ENCODE measurements at places on chromosomes 1 and 21.

- no peak for DNase-seq
These were observed 115.2 kb downstream of the LRRC40 start for GRCh38 chr1:70090141-70090540.

DNA sequence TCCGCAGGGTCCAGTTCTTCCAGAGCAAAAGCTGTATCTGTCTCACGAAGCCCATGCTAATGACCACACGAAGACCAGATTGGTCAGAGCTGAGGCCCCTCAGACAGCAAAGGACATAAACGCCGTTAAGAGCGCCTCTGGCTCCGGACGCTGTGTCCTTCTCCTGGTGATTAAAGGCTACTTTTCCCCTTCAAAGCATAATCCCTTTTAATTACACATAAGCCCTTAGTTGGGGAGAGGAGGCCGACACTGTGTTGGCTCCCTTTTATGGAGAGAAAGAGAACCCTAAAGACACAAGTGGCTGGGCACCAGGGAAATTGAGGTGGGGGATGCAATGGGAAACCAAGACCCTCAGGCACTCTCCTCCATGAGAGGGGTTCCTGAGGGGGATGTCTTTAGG, at the start of gene ABCA4:
ABCA4 (minus strand) TSS at position 158 of the 400 bp plus-strand sequence; CDS start at position 55, 103 bp downstream.
- DNase-seq: peak; percentile 76

DNA sequence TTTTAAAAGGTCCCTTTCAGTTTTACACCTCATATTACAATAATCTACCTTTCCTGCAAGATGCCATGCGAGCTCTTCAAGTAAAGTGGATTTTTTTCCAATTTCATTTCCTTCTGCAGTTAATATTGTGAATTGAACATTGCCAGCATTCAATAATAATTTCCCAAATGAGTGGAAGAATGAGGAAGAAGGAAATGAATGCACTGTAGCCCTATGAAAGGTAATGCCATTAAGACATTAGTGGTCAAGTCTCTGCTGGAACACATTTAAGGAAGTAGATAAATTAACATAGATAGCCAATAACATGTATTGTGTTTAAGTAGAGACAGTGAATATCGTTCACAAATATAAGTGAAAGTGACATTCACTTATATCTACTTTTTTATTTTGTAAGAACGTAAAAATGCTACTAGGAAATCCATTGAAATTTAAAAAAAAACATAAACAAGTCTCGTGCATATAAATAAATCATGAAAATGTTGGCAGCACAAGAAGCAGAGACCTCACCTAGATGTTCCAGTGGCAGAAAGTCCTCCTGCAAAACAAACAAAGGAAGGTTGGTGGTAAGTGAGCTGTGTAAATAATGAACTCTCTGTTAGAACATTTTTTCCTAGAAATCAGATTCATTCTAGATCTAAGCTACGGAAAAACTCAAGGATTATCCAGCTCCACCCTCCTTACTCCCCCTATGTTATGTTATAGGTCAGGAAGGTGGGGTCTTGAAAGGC, 17.7 kb downstream of the FCRL3 start:
- DNase-seq: no peak

DNA sequence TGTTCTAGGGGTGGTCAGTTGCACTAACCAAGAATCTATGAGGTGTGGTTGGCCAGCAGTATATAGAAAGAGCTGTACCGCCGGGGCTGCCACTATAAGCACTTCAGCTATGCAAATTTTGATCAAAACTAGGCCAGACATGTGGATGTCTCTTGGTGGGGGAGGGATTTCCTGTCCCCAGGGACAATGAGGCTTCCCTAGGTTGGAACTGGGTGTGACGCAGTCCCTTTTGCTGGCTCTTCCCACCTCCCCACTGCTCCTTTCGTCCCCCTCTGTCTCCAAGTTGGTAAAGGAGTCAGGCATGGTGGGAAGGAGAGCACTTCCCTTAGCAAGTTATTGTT, 13.6 kb downstream of the SDCCAG8 start:
- DNase-seq: no peak

DNA sequence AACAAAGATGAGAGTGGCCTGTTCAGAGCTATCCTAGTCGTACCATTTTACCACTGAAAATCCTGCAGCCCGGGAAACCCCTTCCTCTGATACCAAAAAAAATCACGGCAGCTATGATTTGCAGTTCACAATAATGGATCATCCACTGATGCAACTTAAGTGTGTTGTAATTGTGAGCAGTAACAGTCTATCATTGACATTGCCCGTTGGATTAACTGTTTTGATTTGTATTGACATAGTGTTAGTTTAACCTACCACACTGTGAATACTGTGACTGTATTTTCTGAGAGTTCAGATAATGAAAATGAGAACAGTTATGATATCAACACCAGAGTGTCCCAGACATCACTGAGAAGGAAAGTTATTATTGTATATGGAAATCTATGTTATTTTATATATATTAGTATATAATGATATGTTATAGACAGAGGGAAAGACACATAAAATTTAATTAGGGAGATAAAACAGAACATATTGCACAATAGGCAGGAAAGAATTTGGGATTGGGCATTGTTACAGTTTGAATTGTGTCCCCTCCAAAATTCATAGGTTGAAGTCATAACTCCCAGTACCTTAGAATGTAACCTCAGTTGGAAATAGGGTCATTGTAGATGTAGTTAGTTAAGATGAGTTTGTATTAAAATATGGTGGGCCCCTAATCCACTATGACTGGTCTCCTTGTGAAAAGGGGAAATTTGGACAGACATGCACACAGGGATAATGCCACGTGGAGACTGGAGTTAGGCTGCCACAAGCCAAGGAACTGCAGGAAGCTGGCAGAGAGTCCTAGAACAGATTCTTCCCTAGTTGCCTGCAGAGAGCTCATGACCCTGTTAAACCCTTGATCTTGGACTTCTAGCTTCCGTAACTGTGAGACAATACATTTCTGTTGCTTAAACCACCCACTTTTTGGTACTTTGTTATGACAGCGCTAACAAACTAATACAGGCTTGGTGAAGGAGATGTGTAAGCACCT, 54.4 kb downstream of the TLCD4 start:
- no peak for DNase-seq

- DNase-seq: no peak
These were observed 69.2 kb downstream of the MORN1 start for GRCh38 chr1:2322065-2322571.

GRCh38 chr1:171177261-171177660, 7.8 kb upstream of the FMO2 start:
- no peak for DNase-seq

GRCh38 chr1:50974618-50974935, 4.5 kb downstream of the CDKN2C start:
- DNase-seq: peak; percentile 8

GRCh38 chr1:109728870-109729269, 12.0 kb downstream of the GSTM3 start:
- no peak for DNase-seq
